NCI-H446 treated with DMSO at 0.1 percent for 48 hours (cell line): ENCODE measurements at places on chromosomes 2 and 18.

GRCh38 chr2:172423160-172423559 lies 4.2 kb upstream of the ITGA6 start:
- DNase-seq, result no peak

- no peak for DNase-seq
Observed at GRCh38 chr2:224572338-224572737, 12.8 kb downstream of the CUL3 start.

GRCh38 chr2:177264693-177265587 lies at the start of gene NFE2L2:
Gene NFE2L2 (minus strand): TSS chr2:177264727. CDS start chr2:177264576, 151 bp downstream.
- peak; percentile 83 for DNase-seq

DNA sequence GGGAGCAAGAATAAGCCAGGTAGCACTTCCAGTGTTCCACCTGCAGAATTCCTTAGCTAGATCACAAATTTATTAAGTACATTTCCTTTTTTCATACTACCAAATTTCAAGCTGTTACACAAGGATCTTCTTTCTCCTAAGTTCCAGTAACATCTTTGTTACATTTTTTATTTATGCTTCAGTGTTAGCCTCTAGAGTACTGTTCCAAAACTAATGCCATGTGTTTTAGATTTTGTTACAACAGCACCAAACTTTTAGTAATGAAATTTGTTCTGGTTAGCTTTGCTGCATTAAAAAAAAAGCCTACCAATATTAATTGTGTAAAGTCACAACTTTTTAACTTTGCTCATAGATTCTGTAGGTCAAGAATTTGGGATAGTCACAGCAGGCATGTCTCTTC lies 161.1 kb downstream of the CAMKMT start:
- DNase-seq, result no peak

- DNase-seq, result no peak
Observed at GRCh38 chr18:22467760-22468553, 50.2 kb upstream of the CTAGE1 start.

DNA sequence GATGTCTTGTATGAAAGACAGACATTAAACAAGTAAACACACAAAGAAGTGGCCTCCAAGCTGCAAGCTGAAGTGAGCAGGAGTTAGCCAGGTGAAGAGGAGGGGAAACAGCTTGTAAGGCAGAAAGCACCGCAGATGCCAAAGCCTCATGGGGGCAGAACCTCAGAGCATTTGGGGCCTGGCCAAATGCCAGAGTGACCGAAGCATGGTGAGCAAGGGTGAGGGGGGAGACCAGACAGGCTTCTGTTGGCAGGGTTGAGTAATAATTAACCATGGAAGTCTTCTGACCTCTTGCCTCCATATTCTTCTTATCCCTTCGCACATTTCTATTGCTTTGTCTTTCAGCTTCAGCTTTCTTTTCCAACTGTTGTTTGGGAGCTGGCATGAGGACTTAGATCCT lies 5.6 kb downstream of the QPCT start:
- DNase-seq, result peak; percentile 10

DNA sequence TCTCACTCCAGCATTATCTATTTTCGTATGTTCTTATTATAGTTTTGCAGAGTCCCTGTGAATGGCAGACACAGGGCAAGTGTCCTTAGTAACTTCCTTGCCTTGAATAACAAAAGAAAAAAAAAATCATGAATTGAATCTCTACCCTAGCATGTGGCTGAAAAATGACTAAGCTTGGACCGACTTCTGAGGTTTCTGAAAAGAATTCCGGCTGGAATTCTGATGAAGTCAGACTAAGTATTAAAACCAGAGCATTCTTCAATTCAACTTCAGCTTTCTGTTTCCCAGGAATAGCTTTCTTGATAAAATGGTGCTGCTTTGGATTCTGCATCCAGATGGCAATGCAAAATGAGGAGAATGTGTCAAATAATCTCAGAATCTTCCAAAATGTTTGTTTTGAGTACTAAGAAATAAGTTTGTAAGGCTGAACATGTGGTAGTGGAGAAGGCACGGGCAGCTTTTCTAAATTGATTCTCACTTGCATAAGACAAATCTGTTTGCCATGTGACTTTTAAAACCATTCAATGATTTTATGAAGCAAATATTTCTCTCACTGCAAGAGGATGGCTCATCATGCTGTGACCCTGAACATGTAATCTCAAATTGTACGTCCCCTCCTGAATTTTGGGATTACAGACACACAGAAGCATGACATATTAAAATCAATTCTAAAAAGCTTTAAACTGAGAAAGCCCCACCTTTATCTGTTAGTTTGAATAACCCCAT lies 1462.8 kb upstream of the LRRTM1 start:
- no peak for DNase-seq

DNA sequence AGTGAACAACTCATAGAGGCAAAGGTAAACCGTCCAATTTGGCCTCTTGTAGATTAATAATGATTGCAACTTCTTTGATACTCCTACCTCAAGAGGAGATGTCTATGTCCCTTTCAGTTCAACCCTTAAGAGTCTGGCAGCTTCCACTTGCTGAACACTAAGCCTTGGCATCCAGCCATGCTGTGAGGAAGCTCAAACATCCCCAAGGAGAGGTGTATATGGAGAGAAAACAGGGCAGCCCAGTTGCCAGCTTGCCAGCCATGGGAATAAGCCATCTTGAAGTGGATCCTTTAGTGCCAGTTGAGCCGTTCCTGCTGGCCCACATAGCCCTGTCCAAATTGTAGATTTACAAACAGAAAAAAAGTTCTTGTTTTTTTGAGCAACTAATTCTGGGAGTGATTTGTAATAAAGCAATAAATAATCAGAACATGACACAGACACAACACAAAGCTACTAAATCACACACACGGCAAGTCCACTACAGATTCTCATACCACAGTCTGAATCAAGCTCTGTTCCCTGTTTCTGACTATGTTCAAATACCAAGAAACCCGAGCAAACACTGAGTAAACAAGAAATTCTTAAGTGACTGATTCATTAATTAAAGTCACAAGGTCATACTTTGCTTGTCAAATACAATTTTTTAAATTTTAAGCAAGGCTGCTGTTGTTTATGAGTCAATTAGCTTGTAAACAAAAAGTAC lies 96.1 kb downstream of the PID1 start:
- no peak for DNase-seq

- DNase-seq, result peak; percentile 96
Observed at GRCh38 chr18:65409261-65409660, 341.6 kb upstream of the CDH7 start.

DNA sequence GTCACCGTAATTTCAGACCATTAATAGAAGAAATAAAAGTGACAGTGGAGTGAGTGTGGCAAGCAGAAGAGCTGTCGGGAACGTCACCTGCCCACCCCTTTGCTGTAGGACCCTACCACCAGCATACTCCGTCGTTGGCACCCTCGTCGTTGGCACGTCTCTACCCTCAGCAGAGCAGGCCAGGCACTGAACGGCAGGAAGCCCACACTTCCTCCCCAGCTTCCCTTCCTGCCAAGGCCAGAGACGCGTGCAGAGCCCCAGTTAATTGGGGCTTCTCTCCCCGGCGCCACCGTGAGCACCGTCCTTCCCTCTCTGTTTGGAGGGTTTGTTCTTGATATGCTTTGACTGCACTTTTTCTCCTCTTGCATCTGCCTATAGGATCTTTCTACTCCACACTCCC lies 27.0 kb upstream of the NFATC1 start:
- no peak for DNase-seq

GRCh38 chr2:121150126-121150525 lies 134.9 kb downstream of the TFCP2L1 start:
- no peak for DNase-seq

DNA sequence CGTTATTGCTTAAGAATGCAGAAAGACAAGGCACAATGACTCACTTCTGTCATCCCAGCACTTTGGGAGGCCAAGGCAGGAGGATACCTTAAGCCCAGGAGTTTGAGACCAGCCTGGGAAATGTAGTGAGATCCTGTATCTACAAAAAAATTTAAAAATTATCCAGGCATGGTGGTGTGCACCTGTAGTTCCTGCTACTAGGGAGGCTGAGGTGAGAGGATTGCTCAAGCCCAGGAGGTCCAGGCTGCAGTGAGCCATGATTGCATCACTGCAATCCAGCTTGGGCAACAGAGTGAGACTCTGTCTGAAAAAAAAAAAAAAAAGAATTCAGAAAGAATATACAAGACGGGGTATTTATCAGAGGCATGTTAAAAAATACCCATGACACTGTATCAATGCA lies 182.0 kb upstream of the SPOPL start:
- no peak for DNase-seq

DNA sequence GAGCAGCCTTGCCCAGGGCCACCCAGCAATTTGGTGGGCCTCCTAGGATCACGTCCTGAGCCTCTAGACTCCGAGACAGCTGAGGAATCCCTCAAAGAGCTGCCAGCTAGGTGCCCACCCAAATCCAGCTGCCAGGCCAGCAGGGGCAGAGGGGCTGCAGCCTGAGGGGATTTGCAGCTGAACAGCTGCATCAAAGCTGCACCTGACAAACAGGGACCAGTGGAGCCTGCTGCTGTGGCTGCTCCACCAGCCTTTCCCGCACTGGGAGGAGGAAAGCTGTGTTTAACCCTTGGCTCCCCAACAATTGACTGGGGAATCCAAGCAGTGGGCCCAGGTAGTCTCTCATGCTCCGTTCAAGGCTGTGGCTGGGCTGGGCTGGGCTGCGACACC lies 8.2 kb downstream of the ADRA2B start:
- DNase-seq, result no peak

GRCh38 chr2:67446491-67446911 lies 49.4 kb downstream of the ETAA1 start:
- peak; percentile 74 for DNase-seq

DNA sequence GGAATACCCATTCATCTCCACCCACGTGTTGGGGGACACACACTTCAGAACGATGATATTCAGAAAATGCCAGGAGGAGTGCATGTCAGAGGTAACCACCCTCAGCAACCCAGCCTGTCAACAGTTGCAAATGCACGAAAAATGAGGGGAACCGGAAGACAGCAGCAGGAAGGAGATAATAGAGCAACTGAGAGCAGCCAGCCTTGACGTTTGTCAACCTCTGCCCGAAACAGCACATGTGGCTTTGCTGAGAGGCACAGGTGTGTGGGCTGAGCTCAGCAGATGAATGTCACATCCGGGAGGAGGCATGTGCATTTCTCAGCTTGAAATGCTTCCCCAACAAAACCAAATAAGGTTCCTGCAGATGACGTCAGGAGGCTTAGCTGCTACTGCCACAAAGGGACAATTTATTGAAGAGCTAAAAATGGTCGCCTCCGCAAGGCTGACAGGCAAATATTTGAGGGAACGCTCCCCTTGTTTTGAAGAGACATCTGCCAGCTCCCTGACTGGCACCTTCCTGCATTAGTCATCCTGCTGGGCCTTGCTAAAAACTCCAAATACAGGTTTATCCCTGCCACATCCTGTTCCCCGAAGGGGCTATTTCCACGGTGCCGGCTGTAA lies 419.0 kb downstream of the NBAS start:
- no peak for DNase-seq

DNA sequence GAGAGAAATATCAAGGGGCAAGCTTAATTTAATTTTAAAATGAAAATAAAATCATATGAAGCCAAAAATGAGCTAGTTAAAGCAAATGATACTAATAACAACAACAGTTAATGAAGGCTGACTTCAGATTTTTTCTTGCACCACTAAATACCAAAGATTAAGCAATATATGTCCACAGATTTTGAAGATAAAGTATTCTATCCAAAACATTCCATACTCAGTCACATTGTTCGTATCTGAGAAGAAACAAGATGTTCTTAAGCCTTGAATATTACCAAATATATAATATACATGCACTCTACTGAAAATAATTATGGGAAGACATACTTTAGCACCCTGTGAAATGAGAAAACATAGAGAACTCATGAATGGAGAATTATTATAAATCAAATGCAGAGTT lies 593.3 kb upstream of the SYT4 start:
- DNase-seq, result no peak

GRCh38 chr18:35754464-35754863 lies 172.9 kb downstream of the GALNT1 start:
- no peak for DNase-seq

DNA sequence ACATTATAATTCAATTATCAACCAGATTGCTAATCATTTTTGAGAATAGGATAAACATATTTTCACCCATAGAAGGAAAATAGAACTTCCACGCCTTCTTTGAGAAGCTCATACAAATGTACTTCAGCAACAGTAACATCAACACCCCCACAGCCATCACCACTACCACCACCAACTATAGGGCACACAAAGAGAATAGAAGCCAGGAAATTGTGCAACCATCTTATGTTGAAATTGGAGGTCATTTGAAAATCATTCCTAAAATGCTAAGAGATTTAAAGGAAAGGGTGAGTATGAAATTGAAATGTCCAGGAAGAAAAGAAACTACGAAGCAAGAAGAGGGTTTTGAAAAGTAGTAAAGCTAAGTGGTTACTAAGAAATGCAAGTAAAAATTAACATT lies 563.4 kb downstream of the ZNF804A start:
- DNase-seq, result no peak

- DNase-seq, result no peak
Observed at GRCh38 chr18:77119851-77120491, 12.6 kb downstream of the MBP start.

- DNase-seq, result no peak
Observed at GRCh38 chr18:11153097-11153496, 3.7 kb upstream of the PIEZO2 start.

DNA sequence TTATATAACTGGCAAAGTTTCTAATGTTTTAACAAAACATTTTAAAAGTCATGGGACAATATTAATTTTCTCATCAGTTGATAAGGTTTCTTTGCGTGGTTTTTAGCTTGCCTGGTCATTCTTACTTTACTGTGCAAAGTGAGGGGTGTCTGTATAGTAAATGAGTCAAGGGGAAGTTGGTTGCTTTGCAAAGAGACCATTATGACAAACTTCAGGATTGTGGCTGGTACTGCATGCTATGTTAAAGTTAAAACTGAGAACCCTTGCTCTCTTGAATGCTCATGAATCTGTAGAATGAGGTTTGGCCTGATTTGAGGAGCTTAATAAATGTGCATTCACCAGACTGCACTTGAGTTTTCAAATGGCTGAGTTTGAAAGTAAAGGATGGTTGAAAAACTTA lies 47.0 kb downstream of the COL4A4 start:
- no peak for DNase-seq

- no peak for DNase-seq
Observed at GRCh38 chr2:234425639-234426603, 71.0 kb downstream of the ARL4C start.

GRCh38 chr2:225494100-225494459 lies 94.6 kb downstream of the NYAP2 start:
- peak; percentile 42 for DNase-seq

DNA sequence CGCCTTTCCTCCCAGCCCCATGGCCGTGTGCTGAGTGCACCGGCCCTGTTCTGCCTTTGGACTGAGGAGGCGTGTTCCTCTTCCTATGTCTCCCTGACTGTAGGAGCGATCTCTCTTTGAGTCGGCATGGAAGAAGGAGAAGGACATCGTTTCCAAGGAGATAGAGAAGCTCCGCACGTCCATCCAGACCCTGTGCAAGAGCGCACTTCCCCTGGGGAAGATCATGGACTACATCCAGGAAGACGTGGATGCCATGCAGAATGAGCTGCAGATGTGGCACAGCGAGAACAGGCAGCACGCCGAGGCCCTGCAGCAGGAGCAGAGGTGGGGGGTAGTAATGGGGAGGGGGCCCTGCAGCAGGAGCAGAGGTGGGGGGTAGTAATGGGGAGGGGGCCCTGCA lies 29.4 kb upstream of the ASB1 start:
- DNase-seq, result no peak
